ENCODE measurements at places on chromosomes 1 and 21.

DNA sequence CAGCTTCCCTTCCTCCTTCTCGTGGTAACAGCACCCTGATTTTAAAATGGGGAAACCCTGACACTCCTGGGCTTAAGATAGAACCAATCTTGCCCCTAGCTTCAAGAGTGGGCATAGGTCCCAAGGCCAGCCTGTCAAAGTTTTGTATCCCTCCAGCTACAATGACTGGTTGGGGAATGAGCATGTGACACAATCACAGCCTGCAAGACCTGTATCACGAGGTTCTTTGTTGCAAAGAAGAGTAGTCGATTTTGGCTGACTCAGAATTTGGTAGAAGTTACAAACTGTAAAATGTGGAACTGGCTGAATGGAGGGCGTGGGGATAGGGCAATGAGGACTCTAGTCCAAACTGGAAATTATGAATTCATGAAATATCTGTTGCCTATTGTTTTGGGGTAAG, 18.7 kb downstream of the CTSK start:
- DNase-seq: no peak

GRCh38 chr1:236501093-236501492, 22.7 kb upstream of the LGALS8 start:
- DNase-seq: no peak

DNA sequence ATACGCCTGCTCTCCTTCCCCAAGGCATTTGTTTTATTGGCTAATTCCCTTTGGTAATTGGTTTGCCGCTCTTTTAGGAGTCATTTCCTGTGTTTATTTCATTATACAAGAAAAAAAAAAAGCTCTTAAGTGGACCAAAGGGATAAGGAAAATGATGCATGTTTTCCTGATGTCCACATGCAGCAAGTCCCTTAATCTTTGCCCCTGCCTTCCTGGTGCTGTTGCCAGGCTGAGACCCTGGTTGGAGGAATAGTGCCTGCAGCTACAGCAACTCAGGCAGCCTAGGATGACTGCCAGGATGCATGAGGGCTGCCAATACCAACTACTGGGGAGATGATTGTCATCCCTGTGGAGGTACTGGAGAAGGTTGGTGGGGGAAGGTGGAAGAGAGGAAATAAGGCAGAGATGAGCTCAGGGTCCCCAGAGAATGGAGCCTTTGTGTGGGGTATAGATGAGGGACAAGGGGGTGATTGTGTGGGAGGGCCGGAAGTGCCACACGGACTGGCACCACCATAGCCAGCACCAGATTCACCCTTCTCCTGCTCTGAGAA, 6.1 kb upstream of the GATAD2B start:
- no peak for DNase-seq

GRCh38 chr21:29104239-29104708, 26.2 kb upstream of the MAP3K7CL start:
- peak; percentile 23 for DNase-seq

DNA sequence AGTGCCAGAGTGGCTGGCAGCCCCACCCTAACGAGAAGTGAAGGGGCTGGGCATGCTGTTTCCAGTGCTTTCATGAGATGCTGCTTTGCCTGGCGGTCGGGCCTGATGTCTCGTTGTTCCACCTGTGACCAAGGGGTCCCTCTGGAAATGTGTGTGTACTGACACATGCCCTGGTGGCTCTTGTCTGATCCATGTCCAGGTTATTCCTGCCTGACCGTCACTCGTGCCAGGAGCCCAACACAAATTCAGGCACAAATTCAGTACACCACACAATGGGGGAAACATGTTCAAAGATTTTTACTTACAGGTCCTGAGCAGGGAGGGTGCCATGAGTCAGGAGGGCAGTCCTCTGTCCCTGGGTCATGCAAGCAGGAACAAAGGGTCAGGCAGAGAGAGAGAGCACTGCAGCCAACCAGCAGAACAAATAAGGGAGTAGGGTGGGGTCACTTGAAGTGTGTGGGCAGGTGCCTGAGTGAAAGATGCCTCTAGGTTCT, 76.3 kb downstream of the ADARB1 start:
- no peak for DNase-seq

- DNase-seq: no peak
Measured at GRCh38 chr1:230794431-230794830, 47.2 kb downstream of the CAPN9 start.

GRCh38 chr1:18384471-18384870, 96.3 kb upstream of the KLHDC7A start:
- DNase-seq: no peak

GRCh38 chr1:48757363-48757762, 19.3 kb downstream of the BEND5 start:
- no peak for DNase-seq

GRCh38 chr1:11078631-11079030, 18.8 kb upstream of the SRM start:
- peak; percentile 88 for DNase-seq

DNA sequence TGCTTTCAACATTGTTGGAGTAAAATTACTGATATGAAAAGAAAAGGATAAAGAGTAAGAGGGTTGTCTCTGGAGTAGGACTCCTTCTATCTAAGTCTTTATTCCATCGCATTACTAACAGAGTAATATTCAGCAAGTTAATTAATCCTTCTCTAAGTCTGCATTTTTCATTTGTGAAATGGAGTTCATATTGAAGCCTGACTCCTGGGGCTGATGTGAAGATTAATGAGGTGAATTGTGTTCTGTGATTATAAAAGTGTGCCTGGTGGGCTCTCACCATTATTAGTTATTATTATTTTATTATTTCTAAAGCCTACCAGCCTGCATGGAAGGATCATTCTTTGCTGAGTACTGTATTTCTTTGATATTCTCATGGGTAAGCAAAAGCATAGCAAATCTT, 1096.7 kb downstream of the KCNT2 start:
- DNase-seq: no peak

- DNase-seq: no peak
Measured at GRCh38 chr1:82260051-82260450, 459.3 kb downstream of the ADGRL2 start.

- no peak for DNase-seq
Measured at GRCh38 chr21:39666681-39667315, 54.1 kb downstream of the B3GALT5 start.

DNA sequence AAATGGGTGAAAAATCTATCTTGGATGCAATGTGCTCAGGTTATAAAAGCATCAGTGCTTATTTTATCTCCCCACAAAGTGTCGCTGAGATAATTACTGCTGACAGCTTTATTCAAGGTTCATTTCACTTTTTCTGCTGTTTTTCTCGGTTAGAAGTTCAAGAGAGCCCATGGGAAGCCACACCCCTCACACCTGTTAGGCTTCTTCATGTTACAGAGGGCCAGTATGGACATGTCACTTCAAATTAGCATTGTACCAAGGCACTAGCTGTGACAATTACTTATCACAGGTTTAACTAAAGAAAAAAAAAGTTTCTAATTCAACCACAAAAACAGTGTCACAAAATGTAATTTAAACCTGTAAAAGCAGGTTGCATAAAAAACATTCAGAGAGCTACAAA, 187.3 kb upstream of the DMRTA2 start:
- DNase-seq: no peak

DNA sequence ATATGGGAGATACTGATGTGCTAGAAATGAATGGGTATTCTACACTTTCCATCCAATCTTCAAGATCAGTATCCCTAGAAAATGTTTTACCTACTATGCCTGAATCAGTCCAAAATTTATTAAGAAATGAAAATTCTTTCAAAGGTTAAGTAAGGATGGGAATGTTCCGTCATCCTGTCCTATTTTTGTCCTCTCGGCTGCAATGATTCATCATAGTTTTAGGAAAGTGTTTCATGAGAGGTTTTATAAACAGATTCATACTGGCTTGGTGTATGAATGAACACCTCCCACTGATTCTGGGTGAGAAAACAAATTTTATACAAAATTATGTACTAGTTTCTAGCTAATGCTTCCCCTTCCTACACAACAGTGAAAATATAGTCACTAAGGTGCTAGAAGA, 504.6 kb upstream of the NR5A2 start:
- peak; percentile 29 for DNase-seq

GRCh38 chr1:24103408-24103807, 8.5 kb downstream of the MYOM3 start:
- no peak for DNase-seq

DNA sequence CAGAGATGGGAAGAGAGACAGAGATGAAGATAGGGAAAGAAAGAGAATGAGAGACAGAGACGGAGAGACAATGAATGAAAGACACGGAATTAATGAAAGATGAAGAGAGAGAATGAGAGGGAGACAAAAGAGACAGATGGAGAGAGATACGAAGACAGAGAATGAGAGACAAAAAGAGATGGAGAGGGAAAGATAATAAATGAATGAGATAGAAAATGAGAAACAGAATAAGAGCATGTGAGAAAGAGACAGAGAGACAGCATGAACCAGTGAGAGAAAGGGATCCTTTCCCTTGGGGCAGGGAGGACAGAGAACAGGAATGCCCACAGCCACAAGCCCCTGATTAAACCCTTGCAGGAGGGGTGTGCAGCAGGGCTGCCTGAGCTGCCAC, 5.3 kb upstream of the WNT9A start:
- DNase-seq: no peak

DNA sequence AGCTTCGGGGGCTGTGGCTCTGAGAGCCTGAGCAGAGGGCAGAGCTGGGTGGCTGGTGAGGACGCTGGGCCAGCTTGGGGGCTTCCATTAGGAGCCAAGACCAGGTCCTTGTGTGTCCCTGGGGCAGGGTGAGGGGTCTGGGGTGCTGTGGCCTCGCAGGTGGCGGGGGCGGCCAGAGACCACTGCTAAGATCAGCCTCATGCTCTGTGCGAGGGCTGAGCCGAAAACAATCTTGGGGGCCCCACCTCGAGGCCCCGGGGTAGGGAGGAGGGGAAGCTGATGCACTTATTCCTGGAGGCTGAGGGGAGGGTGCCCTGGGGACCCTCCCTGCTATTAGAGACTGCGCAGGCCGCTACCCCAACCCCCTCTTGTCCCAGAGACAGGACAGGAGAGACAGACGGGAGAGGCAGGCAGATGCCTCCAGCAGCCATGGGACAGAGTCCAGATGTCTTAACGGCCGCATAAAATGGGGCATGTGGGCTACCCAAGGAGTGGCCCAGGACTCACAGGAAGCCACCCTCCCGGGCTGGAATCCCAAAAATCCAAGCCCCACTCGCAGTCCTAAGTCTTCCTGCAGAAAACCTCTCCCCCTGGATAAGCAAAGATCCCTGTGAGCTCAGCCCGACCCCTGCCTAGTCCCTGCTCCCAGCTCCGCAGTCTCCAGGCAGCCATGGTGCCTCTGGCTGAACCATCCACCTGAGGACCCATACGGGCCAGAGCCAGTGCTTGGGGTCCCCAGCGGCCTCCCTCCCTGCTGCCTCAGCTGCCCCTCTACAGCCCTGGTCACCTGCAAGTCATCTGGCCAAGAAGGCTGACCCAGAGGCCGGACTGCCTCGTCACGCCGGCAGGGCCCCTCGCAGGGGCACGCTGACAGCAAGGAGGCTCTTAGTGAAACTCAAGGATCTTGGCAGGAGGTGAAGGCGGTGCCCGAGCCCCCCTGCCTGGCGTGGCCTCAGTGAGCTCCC, 43.6 kb upstream of the COL18A1 start:
- no peak for DNase-seq

- no peak for DNase-seq
Measured at GRCh38 chr1:1212780-1213344, 1.1 kb downstream of the TNFRSF4 start.
